ENCODE measurements at places on chromosomes 1 and 21.

DNA sequence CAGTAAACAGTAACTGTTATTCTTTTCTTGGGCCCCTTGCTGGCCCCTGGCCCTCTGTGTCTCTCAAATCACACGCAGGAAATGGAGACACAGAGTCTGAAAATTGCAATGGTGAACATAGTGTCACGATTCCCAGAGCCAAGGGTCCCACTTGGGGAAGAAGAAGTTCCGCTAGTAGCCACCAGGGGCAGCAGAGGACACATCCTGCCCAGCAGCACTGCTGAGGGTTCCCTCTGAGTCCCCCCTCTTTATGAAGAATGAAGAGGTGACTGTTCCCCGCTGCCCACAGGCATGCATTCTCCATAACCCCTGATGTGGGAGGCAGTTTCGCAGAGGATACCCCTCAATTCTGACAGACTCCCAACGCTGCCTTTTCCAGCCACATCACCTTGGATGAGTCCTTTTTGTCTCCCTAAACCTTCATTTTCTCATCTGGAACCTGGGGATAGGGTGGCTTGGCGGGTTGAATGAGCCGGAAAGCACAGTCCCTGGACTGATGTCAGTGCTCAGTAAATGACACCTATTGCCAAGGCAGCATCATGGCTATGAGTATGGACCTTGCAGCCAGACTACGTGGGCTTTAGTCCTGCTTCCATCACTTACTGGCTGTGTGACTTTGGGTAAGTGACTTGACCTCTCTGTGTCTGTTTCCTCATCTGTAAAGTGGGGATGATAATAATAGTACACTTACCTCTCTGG is 238.0 kb upstream of the TMEM51 start:
- no peaks in the 10 kb centered on the region for H3K36me3 ChIP-seq
- no peak overlapping the region for H3K27ac ChIP-seq

DNA sequence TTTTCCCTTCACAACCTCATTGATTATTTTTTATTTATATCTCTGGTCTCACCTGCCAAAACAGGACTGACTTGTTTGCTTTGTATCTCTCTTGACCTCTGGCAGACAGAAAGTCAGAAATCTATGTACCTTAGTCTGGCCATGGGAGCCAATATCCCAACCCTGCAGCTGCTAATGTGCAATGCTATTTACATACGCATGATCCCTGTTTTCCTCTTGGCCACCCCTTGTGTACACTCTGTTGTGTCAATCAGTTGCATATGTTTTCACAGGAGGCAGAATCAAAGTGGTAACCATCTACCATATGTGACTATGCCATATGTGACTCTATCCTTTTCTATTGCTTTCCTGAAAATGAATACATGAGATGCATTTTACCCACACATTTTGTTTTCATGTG is 688.8 kb downstream of the PLA2G4A start:
- no peaks in the 10 kb centered on the region for H3K36me3 ChIP-seq
- no peak for DNase-seq
- no peaks in the 10 kb centered on the region for H3K27me3 ChIP-seq
- H3K4me3 ChIP-seq: no peak overlapping the region

- DNase-seq: no peak
- H3K4me1 ChIP-seq: no peaks in the 10 kb centered on the region
- no peaks in the 10 kb centered on the region for H3K36me3 ChIP-seq
- H3K27me3 ChIP-seq: no peaks in the 10 kb centered on the region
- no peak overlapping the region for H3K27ac ChIP-seq
- no peak overlapping the region for H3K4me3 ChIP-seq
These were observed 33.8 kb downstream of the RSPH1 start for GRCh38 chr21:42461881-42462877.

DNA sequence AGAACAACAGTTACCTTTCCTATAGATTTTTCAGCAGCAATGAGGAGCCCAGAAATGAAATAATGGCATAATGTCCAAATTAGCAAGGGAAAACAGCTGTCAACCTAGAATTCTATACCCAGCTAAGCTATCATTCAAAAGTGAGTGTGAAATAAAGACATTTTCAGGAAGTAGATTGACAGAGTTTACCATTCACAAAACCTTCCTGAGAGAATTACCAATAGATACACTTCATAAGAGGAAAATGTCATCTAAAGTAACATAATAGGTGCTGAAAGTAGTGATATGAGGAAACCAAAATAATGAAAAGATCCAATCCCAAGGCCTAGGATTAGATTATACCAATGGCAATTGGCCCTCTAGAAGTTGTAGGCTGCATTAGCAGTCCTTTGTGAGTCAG is 34.6 kb downstream of the OBSCN start:
- H3K36me3 ChIP-seq: no peaks in the 10 kb centered on the region
- H3K27ac ChIP-seq: no peak overlapping the region
- no peaks in the 10 kb centered on the region for H3K27me3 ChIP-seq
- no peak for DNase-seq

DNA sequence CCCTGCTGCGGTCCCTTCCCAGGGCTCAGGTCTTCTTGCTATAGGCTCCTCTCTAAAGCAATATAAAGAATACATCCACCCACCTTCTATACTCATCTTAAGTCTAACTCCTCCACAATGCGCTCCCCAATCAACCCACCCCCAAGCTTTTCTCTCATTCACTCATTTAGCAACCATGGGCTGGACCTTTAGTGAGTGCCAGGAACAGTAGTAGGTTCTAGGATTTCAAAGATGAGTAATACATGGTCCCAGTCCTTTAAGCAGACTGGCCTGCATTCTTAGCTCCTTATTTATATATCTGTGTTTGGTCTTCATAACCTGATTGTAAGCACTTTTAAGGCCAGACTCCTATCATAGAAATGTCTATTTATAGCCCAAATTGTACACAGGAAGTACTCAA is 5.9 kb downstream of the CAMK1G start:
- H3K36me3 ChIP-seq: no peaks in the 10 kb centered on the region
- H3K27ac ChIP-seq: no peak overlapping the region
- H3K27me3 ChIP-seq: no peaks in the 10 kb centered on the region
- no peaks in the 10 kb centered on the region for H3K4me1 ChIP-seq
- no peak overlapping the region for H3K4me3 ChIP-seq

DNA sequence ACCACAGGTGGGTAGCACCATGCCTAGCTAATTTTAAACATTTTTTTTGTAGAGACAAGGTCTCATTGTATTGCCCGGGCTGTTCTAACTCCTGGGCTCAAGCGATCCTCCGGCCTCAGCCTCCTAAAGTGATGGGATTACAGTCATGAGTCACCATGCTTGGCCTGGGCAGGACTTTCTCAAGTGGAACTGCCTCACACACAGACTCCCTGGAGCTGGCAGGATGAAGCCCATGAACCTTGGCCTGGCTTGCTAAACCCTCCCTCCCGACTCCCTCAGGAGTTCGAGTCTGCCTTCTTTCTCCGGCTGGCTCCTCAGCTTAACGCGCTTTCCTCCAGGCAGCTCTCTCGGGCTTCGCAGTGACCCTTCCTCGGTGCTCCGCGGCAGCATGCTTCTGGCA is 7.7 kb upstream of the ECE1 start:
- no peaks in the 10 kb centered on the region for H3K27me3 ChIP-seq
- H3K27ac ChIP-seq: no peak overlapping the region
- H3K36me3 ChIP-seq: no peaks in the 10 kb centered on the region
- H3K4me1 ChIP-seq: no peaks in the 10 kb centered on the region

DNA sequence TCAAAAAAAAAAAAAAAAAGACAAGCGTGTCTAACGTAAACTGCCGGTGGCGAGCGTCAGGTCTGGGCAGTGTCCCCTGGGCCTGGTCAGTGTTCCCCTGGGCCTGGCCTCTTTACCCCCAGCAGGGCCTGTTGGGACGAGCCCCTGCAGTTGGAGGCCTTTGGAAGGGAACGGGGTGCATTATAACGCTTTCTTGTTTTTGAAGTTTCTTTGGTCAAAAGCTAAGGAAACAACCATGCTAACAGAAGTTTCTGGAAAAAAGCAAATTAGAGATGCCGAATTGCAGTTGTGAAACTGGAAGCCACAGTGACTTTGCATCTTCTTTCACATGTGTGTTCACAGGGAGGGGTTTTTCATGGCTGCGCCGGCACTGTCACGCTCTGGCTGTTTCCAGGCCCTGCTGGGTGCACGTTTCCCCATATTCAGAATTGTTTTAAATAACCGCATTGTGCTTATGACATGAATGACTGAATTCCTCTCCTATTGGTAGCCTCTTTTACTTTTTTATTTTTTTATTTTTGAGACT is 16.0 kb downstream of the RRP1 start:
- no peaks in the 10 kb centered on the region for H3K4me1 ChIP-seq
- no peak overlapping the region for H3K4me3 ChIP-seq
- H3K27me3 ChIP-seq: no peaks in the 10 kb centered on the region
- no peak overlapping the region for H3K27ac ChIP-seq
- H3K36me3 ChIP-seq: no peaks in the 10 kb centered on the region

DNA sequence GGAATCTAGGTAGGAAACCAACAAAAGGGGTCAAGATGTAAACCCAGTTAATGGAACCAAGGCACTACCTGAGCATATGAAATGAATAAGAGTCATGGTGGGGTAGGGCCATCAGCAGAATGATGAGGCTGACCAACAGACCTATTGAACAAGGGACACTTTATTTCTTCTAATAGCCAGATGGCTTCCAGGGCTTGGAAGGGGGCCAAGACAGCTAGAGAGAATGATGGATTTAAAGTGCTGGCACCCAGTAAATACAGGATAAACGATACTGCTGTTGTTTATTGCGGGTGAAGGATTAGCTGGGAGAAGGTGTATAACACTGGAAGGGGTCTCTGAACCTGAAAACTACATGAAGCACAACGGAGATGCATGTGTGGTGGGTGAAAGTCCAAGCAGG is 15.6 kb downstream of the DDAH1 start:
- no peak overlapping the region for H3K4me3 ChIP-seq
- H3K27ac ChIP-seq: no peak overlapping the region
- no peak for DNase-seq
- H3K4me1 ChIP-seq: no peaks in the 10 kb centered on the region
- H3K36me3 ChIP-seq: no peaks in the 10 kb centered on the region

DNA sequence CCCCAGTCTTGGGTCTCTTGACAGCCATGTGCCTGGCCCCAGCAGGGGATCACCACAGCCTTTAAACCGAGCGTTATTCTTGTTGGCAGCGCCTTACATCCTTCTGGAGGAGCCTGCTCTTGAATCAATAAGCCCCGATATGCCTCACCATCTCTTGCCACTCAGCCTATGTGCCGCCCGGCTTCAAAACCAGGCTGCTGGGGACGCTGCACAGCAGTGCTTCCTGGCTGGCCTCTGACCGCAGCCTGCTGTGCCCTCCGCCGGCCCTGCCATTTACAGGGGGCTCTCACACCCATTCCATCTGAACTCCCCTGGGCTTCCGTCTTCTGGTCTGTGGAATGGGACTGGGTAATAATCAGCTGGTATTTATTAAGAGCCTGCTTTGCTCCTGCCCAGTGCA is 3.0 kb upstream of the PEX10 start:
- no peak overlapping the region for H3K27ac ChIP-seq
- no peak overlapping the region for H3K4me3 ChIP-seq
- no peaks in the 10 kb centered on the region for H3K27me3 ChIP-seq
- DNase-seq: no peak
- no peaks in the 10 kb centered on the region for H3K36me3 ChIP-seq
- H3K4me1 ChIP-seq: no peaks in the 10 kb centered on the region

DNA sequence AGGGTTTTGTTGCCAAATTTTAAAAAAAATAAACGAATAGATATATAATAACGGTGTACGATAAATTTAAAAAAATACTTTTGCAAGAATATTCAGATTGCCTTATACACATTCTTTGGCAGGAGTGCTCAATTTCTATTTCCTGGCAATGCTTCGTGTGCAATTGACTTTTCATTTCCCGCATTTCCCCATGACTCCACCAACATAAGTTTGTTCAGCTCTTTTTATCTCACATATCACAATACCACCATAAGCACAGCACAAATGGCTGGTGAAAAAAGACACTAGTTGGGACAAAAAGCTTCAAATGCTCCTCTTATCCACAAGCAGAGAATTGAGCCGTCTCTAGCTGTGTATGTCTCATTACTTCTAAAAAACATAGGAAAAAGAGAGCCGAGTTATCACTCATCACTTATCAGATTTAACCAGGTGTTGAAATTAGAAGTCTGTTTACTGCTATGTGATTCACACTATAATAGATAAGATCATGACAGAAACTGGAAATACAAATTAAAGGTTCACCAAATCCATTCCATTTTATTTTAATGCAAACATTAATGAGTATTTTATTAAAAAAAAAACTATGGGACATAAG is 28.9 kb upstream of the RGS1 start:
- no peak overlapping the region for H3K4me3 ChIP-seq
- DNase-seq: no peak
- no peaks in the 10 kb centered on the region for H3K27me3 ChIP-seq
- no peaks in the 10 kb centered on the region for H3K36me3 ChIP-seq

GRCh38 chr1:174040387-174040786 is 18.2 kb upstream of the RC3H1 start:
- H3K36me3 ChIP-seq: no peaks in the 10 kb centered on the region
- DNase-seq: no peak
- H3K4me3 ChIP-seq: no peak overlapping the region
- no peak overlapping the region for H3K27ac ChIP-seq
- H3K27me3 ChIP-seq: no peaks in the 10 kb centered on the region
- no peaks in the 10 kb centered on the region for H3K4me1 ChIP-seq

GRCh38 chr21:24272521-24272938 is 1334.8 kb downstream of the MRPL39 start:
- no peaks in the 10 kb centered on the region for H3K27me3 ChIP-seq
- no peak for DNase-seq
- H3K36me3 ChIP-seq: no peaks in the 10 kb centered on the region
- no peaks in the 10 kb centered on the region for H3K4me1 ChIP-seq
- no peak overlapping the region for H3K4me3 ChIP-seq

- no peak overlapping the region for H3K27ac ChIP-seq
- no peaks in the 10 kb centered on the region for H3K36me3 ChIP-seq
- H3K4me1 ChIP-seq: peaks cover 12% of the 10 kb centered on the region
- H3K27me3 ChIP-seq: no peaks in the 10 kb centered on the region
These were observed 5.2 kb downstream of the SLC66A1 start for GRCh38 chr1:19317126-19317910.

DNA sequence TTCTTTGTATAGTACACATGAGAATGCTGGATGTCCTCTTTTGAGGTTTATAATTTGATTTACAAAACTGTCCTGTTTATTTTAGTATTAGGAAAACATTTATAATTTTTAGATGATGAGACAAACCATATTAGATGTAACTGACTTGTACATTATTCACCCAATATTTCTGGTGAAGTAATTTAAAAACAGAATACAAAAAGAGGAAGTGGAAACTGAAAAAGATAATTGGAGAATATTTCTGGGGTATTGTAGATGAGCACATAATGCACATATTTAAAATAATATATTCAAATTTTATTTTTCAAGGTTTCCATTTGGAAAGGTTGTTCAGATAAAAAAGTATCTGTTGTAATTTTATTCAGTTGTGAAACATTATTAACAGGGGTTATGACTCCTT is 40.7 kb downstream of the XPR1 start:
- H3K36me3 ChIP-seq: no peaks in the 10 kb centered on the region
- no peak overlapping the region for H3K4me3 ChIP-seq
- no peak for DNase-seq

Data from uterus (tissue), 4 donors.